Neural progenitor cell (in vitro differentiated cells): ENCODE measurements at places on chromosomes 5 and 9. TPM values are rescaled to one million over a fixed set of nuclear protein-coding genes. Genes with fewer than 3 reads are reported as not detected.

DNA sequence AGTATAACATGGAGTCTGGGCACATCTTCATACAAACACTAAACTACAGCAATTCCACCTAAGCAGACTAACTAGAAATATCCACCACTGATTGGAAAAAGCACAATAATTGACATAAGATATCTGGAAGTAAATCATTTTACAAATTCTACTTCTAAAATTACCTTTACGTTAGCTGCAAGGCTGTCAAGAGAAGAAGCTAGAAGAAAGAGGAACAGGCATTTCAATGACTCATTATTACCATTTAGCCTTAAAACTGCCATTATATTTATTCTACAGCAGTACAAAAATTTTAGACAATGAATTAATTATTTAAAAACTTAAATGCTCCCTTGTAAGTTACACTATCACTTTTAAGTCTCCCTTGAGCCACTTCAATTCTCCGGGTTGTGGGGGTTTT lies 43.4 kb upstream of the PLPP6 start:
- H3K4me3 ChIP-seq = no peak overlapping the region
- DNase-seq = no peak
- H3K36me3 ChIP-seq = no peaks in the 10 kb centered on the region
- H3K27me3 ChIP-seq = no peaks in the 10 kb centered on the region
- H3K4me1 ChIP-seq = peaks cover 17% of the 10 kb centered on the region
- no peak overlapping the region for H3K27ac ChIP-seq

The LHX3 gene
- not detected in 2 replicates for total RNA-seq

The FAF2 gene
- total RNA-seq = 32.3 and 33.4 TPM in 2 replicates

- no peak within 1 kb of the TSS for H3K27ac ChIP-seq
- peaks cover 9% of the 10 kb centered on the region for H3K4me1 ChIP-seq
- DNase-seq = peak; percentile 74
These were observed at the start of gene GABBR2 for GRCh38 chr9:98708933-98709911. Gene GABBR2, minus strand, starts transcription at chr9:98708935. Its CDS starts 198 bp downstream, at chr9:98708737.

GRCh38 chr5:65791712-65792673 lies 70.0 kb downstream of the NLN start:
- no peak overlapping the region for H3K27ac ChIP-seq
- no peak for DNase-seq
- H3K4me3 ChIP-seq = no peak overlapping the region
- H3K4me1 ChIP-seq = no peaks in the 10 kb centered on the region

- no peaks in the 10 kb centered on the region for H3K36me3 ChIP-seq
- DNase-seq = no peak
- H3K27me3 ChIP-seq = no peaks in the 10 kb centered on the region
- no peak overlapping the region for H3K27ac ChIP-seq
These were observed 57.3 kb downstream of the SNCAIP start for GRCh38 chr5:122369253-122369815.
